ENCODE measurements at places on chromosomes 3 and 15.

- no peak overlapping the region for H3K4me3 ChIP-seq
- no peaks in the 10 kb centered on the region for H3K27me3 ChIP-seq
- no peaks in the 10 kb centered on the region for H3K36me3 ChIP-seq
- H3K4me1 ChIP-seq, result no peaks in the 10 kb centered on the region
Observed at GRCh38 chr3:105959851-105960250, 91.0 kb upstream of the CBLB start.

DNA sequence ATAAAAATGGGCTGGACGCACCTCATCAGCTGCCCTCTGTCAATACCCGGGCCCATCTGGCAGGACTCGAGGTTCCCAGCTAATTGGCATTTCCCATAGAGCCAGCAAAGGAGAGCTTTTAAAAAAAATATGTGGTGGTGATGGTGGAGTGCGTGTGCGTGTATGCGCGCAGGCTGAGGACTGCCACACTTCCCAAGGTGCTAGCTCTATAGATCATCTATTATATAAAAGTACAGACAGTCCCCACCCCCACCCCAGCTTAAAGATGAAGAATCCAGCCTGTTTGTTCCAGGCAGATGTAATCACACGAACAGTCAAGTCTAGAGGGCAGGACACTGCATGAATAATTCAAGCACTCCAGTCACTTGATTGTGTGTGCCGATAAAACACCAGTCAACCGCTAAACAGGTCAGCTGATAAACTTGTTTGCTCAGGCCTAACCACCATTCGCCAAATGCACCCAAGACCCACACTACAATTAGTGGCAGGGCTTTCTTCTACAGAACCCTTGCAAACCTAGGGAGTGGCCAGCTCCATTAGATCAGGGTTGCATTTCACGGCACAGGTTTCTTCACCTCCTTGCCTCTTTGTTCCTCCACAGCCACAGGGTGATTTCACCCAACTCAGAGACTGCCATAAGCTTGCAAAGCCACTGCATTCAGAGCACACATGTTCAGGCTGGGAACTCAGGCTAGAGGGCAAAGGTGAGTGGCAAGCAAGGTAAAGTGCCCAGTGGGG, 5.8 kb downstream of the TLE3 start:
- H3K4me3 ChIP-seq, result no peak overlapping the region
- H3K4me1 ChIP-seq, result no peaks in the 10 kb centered on the region
- no peaks in the 10 kb centered on the region for H3K27me3 ChIP-seq
- no peaks in the 10 kb centered on the region for H3K36me3 ChIP-seq
- no peak for DNase-seq
- peak overlapping the region; percentile 56 for H3K27ac ChIP-seq

GRCh38 chr3:157531771-157532170, 28.6 kb upstream of the VEPH1 start:
- no peaks in the 10 kb centered on the region for H3K27me3 ChIP-seq
- no peaks in the 10 kb centered on the region for H3K36me3 ChIP-seq
- no peak for DNase-seq
- no peaks in the 10 kb centered on the region for H3K4me1 ChIP-seq

DNA sequence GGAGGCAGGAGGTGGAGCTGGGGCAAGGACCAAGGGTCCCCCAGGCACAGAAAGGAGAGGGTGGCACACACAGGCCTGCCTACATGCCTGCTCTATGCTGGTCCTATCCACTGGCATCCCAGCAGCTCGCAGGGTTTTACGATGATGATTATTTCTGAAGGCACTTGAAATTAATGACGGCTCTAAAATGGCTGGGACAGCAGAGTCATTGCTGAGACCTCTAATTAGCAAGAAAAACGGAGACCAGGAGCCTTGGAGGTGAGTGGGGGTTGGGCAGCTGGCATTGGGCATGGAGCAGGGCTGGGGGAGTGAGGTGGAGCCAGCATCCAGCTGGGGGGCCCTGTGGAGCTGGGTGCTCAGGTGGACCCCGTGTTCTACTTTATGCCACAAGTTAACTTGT, 3.5 kb upstream of the LINGO1 start:
- H3K27me3 ChIP-seq, result peaks cover 8% of the 10 kb centered on the region
- no peak for DNase-seq
- H3K36me3 ChIP-seq, result no peaks in the 10 kb centered on the region
- H3K27ac ChIP-seq, result no peak overlapping the region

DNA sequence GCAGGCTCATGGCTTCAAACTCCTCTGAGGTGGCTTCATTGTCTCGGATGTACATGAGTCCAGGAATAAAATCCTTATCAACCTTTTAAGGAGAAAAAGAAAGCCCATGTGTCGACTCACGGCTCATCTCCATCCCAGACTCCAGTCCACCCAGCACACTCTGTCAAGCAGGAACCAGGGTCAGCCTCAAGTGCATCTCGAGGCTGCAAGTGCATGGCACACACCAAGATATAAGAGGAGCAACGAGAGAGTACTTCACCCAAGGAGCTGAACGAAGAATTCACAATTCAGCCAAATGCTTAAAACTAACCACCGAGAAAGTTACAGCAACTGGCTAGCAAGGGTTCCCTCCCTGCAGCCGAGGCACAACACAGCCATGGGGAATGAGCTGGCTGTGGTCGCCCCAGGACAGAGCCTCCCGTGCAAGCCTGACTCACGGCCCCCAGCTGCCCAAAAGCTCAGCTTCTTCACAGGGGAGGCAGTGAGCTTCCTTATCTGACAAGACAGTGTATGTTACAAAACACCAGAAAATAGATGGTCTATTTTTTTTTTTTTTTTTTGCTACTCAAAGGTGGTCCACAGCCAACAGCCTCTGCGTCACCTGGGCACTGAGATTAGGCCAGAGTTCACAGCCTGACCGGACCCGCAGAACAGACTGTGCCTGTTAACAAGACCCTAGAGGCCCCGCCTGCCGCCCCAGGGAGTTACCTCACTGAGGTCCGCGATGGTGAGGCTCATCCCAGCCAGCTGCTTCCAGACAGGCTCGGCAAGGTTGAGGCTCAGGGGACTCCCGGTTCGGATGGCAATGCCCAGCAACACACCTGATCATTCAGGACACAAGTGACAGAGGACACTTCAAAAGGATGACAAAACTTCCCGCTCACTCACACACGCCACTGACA, 15.9 kb upstream of the OCA2 start:
- H3K4me3 ChIP-seq, result no peak overlapping the region
- DNase-seq, result no peak
- no peak overlapping the region for H3K27ac ChIP-seq

- H3K4me1 ChIP-seq, result no peaks in the 10 kb centered on the region
- no peak for DNase-seq
- no peaks in the 10 kb centered on the region for H3K27me3 ChIP-seq
- H3K36me3 ChIP-seq, result no peaks in the 10 kb centered on the region
- H3K27ac ChIP-seq, result no peak overlapping the region
Observed at GRCh38 chr3:53862241-53862640, 15.9 kb downstream of the IL17RB start.

DNA sequence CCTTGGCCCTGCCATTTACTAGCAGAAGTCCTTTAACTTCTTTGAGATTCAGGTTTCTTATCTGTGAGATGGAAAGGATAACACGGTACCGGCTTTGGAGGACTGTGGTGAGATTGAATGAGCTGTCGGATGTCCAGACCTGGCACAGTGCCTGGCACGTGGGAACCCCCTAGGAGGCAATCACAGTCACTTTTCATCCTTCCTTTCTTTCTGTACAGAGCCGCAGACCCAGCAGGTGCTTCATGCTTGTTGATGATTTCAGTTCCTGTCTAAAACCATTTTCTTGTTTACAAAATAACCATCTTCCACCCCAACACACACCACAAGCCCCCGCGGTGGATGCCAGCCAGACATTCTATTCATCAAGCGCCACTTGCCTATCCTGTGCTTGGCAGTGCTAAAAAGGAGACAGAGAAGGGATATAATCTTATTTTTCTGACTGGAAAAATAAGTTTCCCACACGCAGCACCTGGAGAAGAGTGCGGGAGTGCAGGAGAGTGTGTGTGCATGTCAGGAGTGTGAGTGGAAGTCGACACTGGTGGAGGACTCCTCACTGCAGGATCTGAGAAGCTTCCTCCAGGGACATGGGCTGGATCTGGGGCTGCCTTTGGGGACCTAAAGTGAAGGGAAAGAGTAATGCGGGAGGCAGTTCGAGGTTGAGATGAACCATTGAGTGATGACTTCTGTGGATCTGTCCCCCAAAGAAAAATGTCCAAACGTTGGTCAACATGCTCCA, 85.7 kb downstream of the ST6GAL1 start:
- no peaks in the 10 kb centered on the region for H3K4me1 ChIP-seq
- no peak overlapping the region for H3K4me3 ChIP-seq
- H3K27ac ChIP-seq, result no peak overlapping the region
- no peaks in the 10 kb centered on the region for H3K36me3 ChIP-seq

GRCh38 chr3:180306155-180306554, 269.4 kb upstream of the PEX5L start:
- H3K36me3 ChIP-seq, result no peaks in the 10 kb centered on the region
- H3K27ac ChIP-seq, result peak overlapping the region; percentile 27
- no peaks in the 10 kb centered on the region for H3K27me3 ChIP-seq

- no peak overlapping the region for H3K4me3 ChIP-seq
- H3K27ac ChIP-seq, result no peak overlapping the region
- no peaks in the 10 kb centered on the region for H3K27me3 ChIP-seq
- H3K4me1 ChIP-seq, result no peaks in the 10 kb centered on the region
Observed at GRCh38 chr3:161560008-161560637, 63.5 kb downstream of the OTOL1 start.

DNA sequence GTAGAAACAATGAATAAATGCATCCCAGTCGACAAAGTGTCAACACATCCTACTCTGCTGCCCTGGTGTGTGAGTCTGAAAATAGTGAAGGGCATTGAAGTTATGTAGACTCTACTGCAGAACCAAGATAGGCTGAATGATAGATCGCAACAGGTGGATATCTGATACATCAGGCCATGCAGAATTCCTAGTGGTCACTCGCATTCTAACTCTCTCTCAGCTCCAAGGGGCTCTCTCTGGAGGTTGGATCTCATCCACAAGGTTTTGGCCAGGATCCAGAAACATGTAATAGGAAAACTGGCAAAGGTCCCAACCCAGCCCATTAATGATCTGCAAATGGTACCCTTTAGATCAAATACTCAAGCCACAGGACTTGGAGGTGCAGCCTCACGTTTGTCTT, 514.1 kb downstream of the MAGI1 start:
- H3K4me3 ChIP-seq, result no peak overlapping the region
- no peak for DNase-seq
- H3K4me1 ChIP-seq, result no peaks in the 10 kb centered on the region
- H3K36me3 ChIP-seq, result no peaks in the 10 kb centered on the region

DNA sequence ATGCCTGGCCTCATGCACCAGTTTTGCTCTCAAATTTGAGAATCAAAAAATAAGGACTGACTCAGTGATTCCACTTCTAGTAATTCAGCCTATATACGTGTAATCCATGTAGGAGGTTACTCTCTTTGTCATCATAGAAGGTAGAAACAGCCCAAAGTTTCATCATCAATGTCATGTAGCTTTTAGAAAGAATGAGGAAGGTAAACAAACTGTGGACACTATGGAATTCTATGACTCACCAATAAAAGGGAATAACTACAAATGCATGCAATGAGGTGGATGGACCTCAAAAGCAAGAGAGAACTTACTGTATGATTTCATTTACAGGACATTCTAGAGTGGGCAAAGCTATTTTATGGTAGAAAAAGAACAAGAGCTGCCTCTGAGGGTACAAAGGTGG, 93.2 kb upstream of the LRIG1 start:
- H3K27me3 ChIP-seq, result no peaks in the 10 kb centered on the region
- H3K36me3 ChIP-seq, result no peaks in the 10 kb centered on the region
- no peaks in the 10 kb centered on the region for H3K4me1 ChIP-seq
- no peak for DNase-seq

DNA sequence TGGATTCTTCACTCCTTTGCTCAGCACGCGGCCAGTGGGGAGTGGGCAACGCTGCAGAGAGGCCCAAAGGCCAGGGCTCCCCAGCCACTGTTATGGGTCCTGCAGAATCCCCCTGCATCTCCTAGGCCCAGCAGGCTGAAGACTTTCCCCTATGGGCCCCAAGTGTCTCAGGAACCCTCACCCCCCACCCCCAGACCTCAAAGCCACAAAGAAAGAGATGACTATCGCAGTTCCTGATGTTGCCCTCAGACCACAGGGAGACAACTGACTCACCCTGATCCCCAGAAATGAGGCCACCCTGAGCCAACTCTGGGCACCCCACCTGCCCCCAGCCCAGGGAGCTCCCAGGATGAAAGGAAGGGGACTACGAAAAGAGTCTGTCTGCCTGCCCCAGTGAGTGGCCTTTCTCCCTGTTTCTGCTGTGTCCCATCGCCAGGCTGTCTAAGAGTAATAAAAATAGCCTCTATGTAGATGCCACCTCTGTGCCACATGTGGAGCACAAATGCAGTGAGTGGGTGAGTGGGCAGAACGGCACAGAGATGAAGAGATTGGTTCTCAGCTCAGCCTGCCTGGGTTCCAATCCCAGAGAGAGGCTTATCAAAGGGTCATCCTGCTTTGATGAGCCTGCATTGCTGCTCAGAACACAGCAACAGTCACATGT, 283.0 kb downstream of the UACA start:
- DNase-seq, result no peak
- H3K36me3 ChIP-seq, result no peaks in the 10 kb centered on the region
- no peaks in the 10 kb centered on the region for H3K4me1 ChIP-seq
- no peak overlapping the region for H3K4me3 ChIP-seq
- H3K27me3 ChIP-seq, result no peaks in the 10 kb centered on the region
- H3K27ac ChIP-seq, result no peak overlapping the region

DNA sequence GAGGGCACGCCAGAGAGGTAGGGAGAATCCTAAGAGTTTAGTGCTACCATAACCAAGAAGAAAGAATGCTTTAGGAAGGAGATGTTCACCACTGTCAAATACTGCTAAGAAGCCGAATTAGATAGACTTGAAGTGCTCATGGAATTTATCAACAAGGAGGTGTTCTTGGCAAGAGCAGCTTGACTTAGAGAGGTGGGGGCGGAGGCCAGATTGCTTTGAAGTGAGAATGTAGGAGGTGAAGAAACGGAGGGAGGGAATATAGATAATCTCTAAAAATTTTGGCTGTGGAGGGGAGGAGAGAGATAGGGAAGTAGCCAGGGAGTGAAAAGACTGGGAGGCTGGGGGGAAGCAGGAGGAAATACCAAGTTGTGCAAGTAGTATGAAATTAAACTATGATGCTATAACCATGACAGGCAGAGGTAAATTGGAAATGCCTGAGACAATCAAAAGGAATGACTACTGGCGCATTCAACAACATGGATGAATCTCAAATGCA, 35.5 kb downstream of the GADL1 start:
- no peaks in the 10 kb centered on the region for H3K4me1 ChIP-seq
- no peak overlapping the region for H3K27ac ChIP-seq
- no peak for DNase-seq
- no peaks in the 10 kb centered on the region for H3K27me3 ChIP-seq
- H3K36me3 ChIP-seq, result no peaks in the 10 kb centered on the region
- no peak overlapping the region for H3K4me3 ChIP-seq

Data from breast epithelium (tissue), 4 donors.